ENCODE measurements at places on chromosomes 1 and 21. TPM values are rescaled to one million over a fixed set of nuclear protein-coding genes. Genes with fewer than 3 reads are reported as not detected.

GRCh38 chr1:13616234-13616633 is 32.6 kb downstream of the PDPN start:
- DNase-seq, result no peak

- DNase-seq, result no peak
Observed at GRCh38 chr1:98897479-98897878, 107.2 kb downstream of the PLPPR5 start.

- no peak for DNase-seq
Observed at GRCh38 chr1:183942933-183943693, 94.4 kb downstream of the COLGALT2 start.

SHISAL2A gene
- 91.0 TPM for total RNA-seq

- no peak for DNase-seq
Observed at GRCh38 chr21:29657240-29657989, 282.4 kb downstream of the GRIK1 start.

DNA sequence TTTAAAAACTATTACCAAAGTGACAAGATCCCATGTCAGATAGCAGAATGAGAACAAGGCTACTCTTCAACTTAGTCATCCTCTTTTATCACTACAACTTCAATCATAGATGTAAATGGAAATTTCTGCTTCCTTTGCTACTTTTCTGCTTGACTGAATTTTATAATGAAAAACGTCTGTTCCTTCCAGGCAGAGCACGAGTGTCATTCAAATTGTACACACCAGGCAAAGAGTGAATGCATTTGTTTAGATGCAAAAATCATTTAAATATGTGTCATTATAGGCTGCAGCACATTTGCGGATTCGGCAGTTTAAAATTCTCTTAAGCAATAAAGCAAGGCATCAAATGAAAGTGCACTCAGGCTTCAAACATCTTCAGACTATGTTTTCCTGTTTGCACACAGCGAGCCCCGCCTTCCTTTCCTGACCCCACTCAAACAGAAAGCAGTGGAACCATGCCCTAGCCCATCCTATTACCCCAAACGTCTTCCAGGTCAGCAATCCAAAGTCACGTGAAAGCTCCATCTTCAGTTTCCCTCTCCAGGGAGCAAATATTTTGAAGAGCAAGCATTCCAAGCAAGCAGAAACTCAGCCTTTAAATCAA is 99.6 kb downstream of the APP start:
- DNase-seq, result peak; percentile 54

DNA sequence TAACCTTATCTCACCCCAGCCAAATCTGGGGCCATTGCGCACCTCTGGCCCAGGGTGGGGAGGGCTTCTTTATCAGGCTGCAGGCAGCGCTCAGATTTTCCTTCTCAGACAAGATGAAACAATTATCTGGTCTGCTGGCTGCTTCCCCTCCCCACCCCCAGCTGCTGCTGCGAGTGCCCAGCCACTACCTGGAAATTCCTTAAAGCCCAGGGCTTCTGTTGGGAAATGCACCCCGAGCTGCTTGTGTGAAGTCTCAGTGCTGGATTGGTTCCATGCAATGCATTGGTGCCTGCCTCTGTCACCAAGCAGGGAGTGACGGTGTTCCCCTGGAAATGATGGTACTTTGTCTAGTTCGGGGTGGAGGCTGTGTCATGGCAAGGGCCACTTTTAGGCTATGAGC is 18.5 kb upstream of the ACTL8 start:
- no peak for DNase-seq

DNA sequence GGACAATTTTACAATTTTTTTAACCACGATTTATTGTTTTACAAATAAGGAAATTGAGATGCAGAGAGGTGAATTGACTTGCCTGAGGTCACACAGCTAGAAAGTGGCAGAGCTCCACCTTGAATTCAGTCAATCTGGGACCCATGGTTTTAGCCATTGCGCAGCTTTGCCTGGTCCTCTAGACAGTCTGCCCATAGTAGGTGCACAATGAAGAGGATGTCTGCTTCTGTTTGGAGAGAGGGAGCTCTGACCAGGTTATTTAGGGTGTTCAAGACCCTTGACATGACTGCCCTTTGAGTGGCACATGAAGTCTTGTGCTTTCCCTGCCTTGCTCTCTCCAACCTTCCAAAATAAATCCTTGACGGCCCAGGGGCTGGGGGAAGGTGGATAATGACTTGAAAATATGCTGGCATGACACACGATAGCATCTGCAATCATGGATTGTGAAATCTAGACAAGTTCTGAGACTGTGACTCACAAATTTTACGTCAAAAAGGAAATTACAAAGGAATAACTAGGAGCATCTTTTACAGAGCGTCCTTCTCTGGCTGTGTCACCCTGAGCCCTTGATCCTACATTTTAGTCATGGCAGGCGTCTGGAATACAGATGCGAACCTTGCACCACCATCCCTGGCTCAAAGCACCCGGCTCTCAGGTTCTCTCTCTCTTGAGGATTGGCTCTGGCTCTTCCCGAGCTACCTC is 26.2 kb upstream of the ID3 start:
- DNase-seq, result no peak

GRCh38 chr1:107169615-107170014 is 28.8 kb downstream of the NTNG1 start:
- no peak for DNase-seq

GRCh38 chr1:12376236-12377045 is 146.6 kb downstream of the VPS13D start:
- no peak for DNase-seq

DNA sequence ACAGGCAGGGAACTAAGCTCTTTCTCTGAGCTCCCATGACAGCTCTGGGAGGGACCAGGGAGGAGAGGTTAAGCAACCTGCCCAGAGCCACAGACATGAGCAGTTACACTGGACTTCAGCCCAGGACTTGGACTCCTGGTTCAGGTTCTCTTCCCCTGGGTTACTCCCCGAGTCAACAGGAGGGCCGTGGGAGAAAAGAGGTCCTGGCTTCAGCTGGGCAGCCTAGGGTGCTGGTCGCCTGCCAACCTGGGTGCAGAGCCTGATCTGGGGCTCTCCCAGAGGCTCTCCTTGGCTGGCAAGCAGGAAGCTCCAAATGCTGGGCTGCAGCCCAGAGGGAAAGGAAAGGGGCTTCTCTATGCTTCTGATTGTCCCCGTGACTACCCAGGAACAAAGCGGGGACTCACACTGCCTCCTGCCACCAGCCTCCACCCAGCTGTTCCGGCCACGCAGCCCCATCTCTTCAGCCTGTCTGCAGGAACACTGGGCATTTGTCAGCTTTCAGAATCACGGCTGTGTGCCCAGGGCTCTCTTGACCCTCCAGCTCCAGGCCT is 141.8 kb downstream of the HIVEP3 start:
- no peak for DNase-seq

HTR6 gene
- not detected for total RNA-seq

GRCh38 chr1:164683235-164683634 is 124.3 kb downstream of the PBX1 start:
- no peak for DNase-seq

PTPN22 gene
- 34.4 TPM for total RNA-seq

DNA sequence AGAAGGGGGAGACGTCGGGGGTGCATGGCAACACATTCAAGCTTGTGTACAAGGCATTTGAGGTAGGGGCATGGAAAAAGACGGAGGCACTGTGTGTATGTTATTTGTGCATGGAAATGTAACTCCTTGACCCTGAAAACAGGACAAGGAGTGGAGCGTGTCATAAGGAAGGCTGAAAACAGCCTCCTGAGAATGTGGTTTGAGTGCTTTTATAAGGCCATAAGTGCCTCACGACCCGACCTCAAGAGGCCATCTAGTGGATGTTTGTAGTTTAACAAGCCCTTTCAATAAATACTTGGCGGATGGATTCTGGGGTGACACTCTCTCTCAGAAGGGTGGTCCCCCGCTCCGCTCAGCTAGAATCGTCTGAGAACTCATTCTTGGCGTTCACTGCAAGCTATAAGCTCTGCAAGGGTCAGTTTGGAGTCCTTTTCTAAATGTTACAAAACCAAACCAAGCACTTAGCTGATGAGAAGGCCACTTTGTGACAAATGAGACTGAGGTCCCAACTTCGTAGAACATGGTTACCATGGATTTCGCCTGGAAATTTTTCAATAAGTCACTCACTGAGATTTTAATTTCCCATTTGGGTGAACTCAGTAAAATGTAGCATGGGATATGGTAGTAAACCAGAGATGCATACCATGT is 38.8 kb upstream of the CLCA4 start:
- DNase-seq, result peak; percentile 41

DNA sequence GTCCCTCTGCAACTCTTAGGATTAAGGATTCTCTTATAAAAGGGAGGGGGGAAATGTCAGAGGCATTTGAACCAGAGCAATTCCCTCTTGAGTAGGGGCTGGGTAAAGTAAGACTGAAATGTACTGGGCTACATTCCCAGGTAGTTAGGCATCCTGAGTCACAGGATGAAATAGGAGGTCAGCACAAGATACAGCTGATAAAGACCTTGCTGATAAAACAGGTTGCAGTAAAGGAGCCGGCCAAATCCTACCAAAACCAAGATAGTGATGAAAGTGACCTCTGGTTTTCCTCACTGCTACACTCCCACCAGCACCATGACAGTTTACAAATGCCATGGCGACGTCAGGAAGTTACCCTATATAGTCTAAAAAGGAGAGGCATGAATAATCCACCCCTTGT is 14.3 kb upstream of the COX20 start:
- DNase-seq, result no peak

- no peak for DNase-seq
Observed at GRCh38 chr1:239817801-239818200, 273.9 kb upstream of the FMN2 start.

CNKSR1 gene
- total RNA-seq, result 3.7 TPM

DNA sequence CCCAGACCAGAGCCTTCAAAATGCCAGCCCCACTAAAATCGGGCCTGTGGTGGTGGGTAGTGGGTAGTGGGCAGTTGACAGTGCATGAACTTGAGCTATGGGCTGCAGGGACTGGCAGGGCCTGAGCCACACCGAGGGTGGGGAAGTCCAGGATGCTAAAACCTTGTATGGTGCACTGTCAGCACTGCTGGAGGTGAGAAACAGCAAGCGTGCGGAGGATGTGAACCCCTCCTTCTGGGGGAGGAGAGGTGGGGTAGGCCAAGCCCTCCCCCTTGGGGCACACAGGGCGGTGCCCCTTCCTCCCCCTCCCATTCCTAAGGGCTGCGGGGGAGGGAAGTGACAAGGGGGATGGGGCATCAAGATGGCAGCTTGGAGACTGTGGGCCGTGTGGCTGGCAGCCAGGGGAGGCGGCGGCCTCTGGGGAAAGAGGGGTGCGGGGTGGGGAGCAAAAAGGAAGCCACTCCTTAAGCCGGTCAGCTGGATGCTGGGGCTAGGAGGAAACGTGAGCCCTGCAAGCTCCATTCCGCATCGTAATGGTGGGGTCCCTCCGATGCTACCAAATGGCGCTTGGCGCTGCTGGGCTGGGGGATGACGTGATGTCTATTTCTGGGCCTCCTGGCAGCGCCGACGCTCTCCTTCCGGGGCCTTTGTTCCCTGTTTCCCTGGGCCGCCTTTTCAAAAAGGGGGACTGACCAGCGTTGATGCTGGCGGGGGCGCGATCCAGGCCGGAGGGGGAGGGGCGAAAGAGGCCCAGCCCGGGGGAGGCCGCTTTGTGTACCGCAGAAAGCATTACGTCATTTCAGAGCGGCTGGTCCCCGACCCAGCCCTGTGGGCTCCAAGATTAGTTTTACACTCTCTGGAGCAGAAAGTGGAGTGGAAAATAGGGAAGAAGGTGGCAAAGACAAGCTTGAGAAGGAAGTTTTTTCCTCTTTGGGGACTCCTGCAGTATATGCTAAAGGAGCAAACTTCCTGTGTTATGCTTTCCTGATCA is 809 bp downstream of the SYT11 start:
- DNase-seq, result peak; percentile 70

- no peak for DNase-seq
Observed at GRCh38 chr21:9758888-9759287, 762.5 kb upstream of the TPTE start.

WDR77 gene
- total RNA-seq, result 40.5 TPM

DNA sequence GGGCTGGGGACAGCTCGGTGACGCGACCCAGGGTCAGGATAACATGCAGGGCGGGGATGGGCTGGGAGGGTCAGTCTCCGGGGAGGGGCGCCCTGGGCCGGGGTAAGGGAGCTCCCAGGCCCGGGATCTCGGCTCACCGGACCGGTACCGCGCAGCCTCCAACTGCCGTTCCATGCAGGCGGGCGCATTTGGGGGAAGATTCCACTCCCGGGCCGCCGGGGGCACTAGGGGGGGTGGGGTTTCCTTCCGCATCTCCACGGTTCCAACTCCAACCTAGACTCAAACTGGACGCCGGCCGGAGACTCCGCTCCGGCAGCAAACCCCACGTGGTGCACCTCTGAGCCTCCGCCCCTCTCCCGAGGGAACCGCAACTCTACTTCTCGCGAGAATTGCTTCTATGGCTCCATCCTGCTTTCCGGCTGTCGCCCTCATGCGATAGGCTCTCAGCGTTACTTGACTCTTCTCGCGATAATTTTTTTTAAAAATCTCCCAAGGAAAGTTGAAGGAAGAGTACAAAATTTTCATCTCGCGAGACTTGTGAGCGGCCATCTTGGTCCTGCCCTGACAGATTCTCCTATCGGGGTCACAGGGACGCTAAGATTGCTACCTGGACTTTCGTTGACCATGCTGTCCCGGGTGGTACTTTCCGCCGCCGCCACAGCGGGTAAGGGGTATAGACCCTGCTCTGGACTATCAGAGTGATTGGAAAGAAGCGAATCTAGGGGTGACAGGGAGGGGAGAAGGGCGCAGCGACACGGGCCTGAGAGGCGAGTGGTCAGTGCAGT is at the start of the genes ATP5PB and WDR77:
Gene ATP5PB, plus strand, starts transcription at position 547 of the 785 bp plus-strand sequence. Its CDS starts 78 bp downstream, at position 625.
Gene WDR77, minus strand, starts transcription at position 339 of the 785 bp plus-strand sequence. Its CDS starts 87 bp downstream, at position 252.
- DNase-seq, result peak; percentile 96

Data from B cell (primary cell).